ENCODE measurements at places on chromosomes 13 and 19.

DNA sequence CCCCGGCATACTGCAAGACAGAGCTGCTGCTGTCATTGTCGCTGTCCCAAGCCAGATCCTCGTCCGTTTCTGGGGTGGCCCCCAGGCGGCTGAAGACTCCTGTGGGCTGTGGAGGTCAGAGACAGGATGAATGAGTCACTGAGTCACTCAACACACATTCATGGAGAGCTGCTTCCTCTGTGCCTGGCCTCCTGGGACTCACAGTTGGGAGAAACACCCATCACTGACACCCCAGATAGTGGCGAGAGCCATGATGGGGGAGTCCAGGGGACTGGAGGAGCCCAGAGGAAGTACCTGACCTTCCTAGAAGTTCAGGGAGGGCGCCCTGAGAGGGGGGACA is 26.0 kb downstream of the C19orf47 start:
- no peak for DNase-seq

DNA sequence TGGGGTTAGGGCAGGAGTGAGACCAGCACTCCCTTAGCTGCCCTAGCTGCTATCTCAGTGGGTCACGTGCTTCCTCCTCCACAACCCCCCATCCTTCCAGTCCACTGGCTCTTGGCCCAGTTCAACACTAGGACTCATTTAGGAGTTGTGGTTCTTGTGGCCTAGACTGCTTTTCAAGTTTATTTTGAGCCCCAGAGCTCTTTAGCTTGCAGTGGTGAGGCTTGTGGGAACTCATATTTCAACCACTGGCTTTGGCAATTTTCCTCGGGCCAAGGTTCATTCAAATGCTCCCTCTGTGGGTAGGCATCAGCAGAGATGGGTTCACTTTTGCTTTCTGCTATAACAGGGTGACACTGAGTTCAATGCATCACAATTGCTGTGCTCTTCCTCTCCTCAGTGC is 436.2 kb upstream of the SLITRK5 start:
- no peak for DNase-seq

GRCh38 chr13:74128156-74128767 is 5.9 kb downstream of the KLF12 start:
- DNase-seq, result no peak

DNA sequence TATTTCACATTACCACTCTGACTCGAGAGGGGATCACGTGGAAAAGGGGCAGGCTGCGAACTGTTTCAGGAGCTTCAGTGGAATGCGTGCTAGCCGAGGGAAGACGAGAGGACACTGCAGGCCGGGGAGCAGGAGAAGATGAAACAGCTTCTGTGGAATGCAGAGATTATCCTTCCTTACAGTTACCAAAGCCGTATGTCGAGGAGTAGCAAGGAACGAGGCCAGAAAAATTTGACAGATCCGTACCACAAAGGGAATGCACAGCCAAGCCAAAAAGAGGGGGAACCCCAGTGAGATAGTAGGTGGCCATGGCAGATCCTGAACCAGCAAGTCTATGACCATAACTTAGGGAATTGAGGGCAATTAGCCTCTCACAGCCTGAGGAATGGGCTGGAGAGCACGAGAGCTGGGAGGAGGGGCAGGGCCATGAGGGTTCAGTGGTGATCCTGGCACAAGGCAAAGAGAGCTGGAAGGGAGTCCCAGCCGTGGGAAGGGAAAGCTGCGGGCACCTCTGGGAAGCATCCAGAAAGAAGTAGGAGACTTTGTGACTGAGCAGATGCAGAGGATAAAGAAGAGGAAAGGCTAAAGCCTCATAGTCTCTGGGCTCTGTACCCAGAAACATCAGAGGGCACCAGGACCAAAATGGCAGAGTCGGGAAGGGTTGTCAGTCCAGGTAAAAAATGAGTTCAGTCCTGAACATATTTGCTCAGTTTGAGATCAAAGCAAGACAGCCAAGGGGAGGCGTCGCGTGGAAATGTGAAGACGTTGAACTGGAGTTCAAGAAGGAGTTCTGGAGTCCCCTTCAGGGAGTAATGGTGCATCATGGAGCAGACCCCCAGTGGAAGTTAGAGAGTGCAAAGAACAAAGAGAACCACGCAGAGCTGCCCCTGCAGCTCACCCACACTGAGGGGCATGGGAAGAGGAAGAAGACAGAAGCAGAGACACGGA is 5.1 kb downstream of the COL4A1 start:
- no peak for DNase-seq

- DNase-seq, result no peak
Observed at GRCh38 chr19:10819124-10820060, 16.6 kb downstream of the TMED1 start.

- DNase-seq, result no peak
Observed at GRCh38 chr19:53883231-53883661, 1.2 kb downstream of the PRKCG start.

DNA sequence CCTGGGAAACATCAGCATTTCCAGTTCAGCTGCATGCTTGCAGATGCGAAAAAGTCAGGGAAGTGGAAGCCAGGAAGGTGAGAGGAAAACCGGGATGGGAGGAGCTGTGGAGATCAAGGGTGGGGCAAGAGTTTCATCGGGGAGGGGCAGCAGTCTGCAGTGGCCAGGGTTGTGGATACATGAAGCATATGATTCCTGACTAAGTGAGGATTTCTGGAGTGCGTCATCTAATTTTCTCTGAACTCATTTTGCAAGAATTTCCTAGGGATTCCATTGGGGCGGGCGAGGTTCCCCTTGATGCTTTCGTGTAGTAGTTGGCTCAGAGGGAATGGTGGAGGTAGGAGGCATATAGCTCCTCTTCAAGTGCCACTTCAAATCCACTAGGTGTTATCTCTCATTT is 344.1 kb upstream of the TMTC4 start:
- no peak for DNase-seq

GRCh38 chr19:41940731-41941409 is 12.6 kb upstream of the ERFL start:
- no peak for DNase-seq

- DNase-seq, result peak; percentile 76
Observed at GRCh38 chr13:110412132-110412914, 105.2 kb downstream of the COL4A2 start.

GRCh38 chr13:40024204-40024966 is 368.9 kb downstream of the COG6 start:
- no peak for DNase-seq

- no peak for DNase-seq
Observed at GRCh38 chr13:30340331-30341250, 33.2 kb upstream of the KATNAL1 start.

GRCh38 chr13:108350579-108350978 is 81.1 kb downstream of the TNFSF13B start:
- no peak for DNase-seq

- no peak for DNase-seq
Observed at GRCh38 chr19:7529246-7529600, 6.3 kb upstream of the PNPLA6 start.

DNA sequence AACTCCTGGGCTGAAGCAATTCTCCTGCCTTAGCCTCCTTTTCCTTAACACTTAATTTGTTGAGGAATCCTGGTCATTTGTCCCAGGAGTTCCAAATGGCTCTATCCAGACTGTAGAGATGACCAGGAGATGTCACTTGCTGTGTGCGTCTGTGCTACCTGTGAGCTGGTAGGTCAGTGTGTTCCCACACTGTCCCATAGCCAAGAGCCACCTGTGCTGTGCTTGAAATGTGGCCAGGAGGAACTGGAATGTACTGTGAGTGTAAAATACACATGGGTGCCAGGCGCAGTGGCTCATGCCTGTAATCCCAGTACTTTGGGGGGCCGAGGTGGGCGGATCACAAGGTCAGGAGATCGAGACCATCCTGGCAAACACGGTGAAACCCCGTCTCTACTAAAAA is 29.4 kb upstream of the KDM4B start:
- no peak for DNase-seq

DNA sequence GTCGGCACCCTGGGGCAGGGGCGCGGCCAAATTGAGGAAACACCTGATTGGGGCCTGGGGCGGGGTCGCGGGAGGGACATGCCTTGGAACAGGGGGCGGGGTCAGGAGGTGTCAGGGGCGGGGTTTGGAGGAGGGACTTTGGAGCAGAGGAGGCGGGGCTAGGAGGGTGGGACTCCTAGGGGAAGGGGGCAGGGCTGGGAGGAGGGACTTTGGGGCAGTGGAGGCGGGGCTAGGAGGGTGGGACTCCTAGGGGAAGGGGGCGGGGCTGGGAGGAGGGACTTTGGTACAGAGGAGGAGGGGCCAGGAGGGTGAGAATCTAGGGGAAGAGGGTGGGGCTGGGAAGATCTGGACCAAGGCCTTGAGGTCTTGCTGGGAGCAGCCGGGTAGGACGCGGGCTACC is 21.9 kb downstream of the GRIN2D start:
- DNase-seq, result peak; percentile 75

GRCh38 chr19:1249298-1249989 is 1.1 kb downstream of the MIDN start:
- peak; percentile 95 for DNase-seq

DNA sequence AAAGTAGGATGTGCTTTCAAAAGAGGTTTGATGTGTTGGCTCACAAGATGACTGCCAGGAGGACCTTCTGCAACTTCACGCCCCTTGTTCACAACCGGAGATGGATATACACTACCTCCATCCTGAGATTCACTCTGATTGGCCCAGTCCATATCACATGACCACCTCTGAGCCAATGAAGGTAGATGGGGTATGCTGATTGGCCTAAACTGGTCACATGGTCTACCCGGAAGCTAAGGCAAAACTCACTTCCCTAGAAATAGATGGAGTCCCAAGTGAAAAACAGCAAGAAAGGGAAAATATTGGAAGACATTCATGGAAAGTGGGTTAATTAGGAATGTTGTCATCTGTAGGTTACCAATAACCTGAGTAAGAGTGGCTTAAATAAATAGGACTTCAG is 119.7 kb upstream of the MRI1 start:
- no peak for DNase-seq

GRCh38 chr13:68745502-68745901 is 1362.1 kb upstream of the ATXN8OS start:
- DNase-seq, result no peak

- DNase-seq, result no peak
Observed at GRCh38 chr19:42024622-42025111, 30.6 kb upstream of the ATP1A3 start.

DNA sequence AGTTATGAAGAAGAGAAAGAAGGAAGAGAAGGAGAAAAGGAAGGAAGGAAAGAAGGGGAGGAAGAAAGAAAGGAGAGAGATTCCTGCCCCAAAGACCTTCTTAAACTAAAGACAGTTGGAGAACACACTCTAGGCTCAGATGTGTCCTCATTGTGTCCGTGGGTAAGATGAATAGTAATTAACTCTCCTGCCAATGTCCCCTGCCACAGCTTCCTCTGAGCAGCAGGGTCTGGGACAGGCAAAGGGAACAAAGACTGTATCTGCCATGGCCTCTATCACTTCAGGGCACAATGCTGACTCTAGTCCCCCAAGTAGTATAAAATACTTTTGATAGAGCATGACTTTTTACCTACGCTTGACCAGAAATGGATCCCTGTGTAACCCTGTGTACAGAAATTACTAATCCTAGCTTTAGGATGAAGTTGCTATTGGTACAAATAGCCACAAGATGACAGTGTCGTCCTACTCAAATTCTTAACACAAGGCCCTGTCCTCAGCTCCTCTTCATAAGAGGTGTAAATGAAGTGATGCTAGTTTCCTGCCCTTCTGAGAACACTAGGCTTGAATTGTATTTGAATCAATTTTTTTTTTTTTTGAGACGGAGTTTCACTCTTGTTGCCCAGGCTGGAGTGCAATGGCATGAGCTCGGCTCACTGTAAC is 186.2 kb upstream of the GPR12 start:
- DNase-seq, result no peak

GRCh38 chr13:41471785-41472184 is 14.4 kb downstream of the RGCC start:
- DNase-seq, result no peak

GRCh38 chr19:21022996-21023395 is 2.5 kb downstream of the ZNF430 start:
- no peak for DNase-seq

- DNase-seq, result no peak
Observed at GRCh38 chr13:109750221-109750775, 36.1 kb downstream of the IRS2 start.

- no peak for DNase-seq
Observed at GRCh38 chr19:48196933-48197665, 26.6 kb downstream of the ZSWIM9 start.

DNA sequence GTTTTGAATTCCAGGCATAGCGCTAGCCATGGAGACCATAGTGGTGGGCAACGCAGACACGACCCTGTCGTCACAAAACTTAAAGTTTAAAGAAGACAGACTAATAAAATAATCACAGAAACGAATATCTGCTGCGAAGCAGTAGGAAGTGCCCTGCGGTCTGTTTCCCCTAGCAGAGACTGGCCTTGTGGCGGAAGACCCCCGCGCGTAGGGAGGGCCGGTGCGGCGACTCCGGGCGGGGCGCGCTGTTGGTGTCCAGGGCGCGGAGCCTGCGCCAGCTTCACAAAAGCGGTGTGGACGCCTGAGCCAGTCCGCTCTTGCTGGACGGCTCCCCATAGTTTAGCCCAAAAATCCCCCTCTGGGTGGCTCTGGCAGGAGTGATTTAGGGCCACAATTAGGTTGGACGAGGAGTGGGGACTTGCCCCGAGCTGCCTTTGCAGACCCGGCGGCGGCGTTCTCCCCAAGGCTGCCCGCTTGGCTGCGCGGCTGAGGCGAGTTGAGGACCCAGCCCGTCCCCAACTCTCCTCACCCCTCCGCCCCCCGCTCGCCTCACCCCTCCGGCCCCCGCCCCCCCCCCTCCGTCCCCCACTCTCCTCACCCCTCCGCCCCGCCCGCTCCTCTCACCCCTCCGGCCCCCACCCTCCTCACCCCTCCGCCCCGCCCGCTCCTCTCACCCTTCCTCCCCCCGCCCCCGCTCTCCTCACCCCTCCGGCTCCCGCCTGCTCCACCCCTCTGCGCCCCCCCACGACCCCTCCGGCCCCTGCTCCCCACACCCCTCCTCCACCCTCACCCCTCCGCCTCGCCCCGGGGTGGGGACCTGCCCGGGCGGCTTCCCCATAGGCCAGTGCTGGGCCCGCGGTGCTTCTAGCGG is 14.2 kb upstream of the LATS2 start:
- DNase-seq, result peak; percentile 51

DNA sequence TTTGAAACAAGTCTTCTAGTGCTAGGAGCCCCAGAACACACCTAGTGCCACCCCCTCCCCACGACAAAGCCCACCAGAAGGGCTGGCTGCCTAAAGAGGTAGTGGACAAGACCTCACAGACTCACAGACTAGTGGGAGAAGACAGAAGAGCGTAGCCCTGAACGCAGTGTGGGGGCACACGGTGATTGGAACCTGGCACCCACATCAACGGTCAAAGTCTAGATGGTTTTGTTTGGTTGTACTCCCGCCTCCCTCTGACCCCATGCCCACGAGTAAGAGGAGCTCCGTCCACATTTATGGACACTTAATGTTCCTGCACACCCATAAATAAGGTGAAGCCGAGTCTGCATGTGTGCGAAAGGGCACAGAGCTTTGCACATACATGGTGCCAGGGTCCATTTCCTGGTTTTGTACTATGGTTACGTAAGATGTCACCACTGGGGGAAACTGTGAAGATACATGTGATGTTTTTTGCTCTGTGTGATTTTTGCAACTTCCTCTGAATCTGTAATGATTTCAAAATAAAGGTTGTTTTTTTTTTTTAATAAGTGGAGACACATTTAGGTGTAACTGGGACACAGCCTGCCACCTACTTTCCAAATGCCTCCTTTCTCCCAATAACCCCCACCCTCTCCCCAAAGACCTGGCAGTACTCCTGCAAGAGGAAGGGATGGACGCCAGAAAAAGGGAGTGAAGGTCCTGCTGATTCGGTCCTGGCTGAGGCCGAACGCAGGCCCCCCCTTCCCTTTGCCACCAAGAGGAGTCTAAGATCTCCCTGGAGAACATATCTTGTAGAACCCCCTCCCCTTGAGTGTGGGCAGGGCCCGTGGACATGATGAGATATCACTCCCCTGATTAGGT is 72.8 kb downstream of the GNG7 start:
- DNase-seq, result no peak

GRCh38 chr19:13729859-13730258 is 34.5 kb upstream of the MRI1 start:
- DNase-seq, result no peak

Data from activated T-cell treated with anti-CD3 and anti-CD28 coated beads, Interleukin-2, amount 50 U/mL, for 24 hours (primary cell).